DMS 273 treated with DMSO at 0.1 percent for 48 hours (cell line): ENCODE measurements at places on chromosomes 3 and 15.

DNA sequence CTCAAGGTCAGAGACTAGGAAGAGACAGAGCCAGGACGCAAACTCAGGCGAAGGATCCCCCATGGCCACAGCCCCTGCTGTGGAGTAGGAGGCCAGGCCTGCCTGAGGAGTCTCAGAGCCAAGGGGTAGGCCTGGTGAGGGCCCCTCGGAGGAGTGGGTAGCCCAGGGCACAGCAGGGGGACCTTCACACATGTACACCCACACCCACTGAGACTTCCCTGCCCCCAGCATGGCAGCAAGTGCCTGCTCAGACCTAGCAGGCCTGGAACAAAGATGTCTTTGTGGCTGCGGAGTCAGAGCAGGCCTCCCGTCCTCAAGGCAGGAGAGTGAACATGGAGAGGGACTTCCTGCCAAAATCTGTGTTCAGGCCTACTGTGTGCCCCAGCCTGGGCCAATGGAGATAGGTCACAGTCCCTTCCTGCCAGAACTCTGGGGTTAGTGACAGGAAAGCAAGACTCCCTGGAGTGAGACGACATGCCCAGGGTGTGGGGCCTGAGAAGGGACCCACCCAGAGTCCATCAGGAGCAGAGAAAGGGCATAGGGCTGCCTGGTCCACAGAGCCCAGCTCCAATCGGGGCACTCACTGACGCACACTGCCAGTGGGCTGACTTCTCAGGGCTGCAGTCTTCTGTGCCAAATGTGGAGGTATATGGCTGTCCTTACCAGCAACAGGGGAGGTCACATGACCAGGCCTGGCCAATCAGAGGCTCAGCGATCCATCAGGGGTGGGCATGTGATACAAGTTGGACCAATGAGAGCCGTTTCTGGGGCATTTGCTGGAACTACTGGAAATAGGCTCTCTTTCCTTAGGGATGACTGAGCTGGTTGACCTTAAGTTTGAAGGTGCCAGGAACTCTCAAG lies 2.3 kb downstream of the GRIP2 start:
- DNase-seq: no peak

- no peak for DNase-seq
These were observed 29.6 kb downstream of the BTLA start for GRCh38 chr3:112469671-112470070.

- DNase-seq: no peak
These were observed 59.6 kb downstream of the CD200R1L start for GRCh38 chr3:112786881-112787579.

DNA sequence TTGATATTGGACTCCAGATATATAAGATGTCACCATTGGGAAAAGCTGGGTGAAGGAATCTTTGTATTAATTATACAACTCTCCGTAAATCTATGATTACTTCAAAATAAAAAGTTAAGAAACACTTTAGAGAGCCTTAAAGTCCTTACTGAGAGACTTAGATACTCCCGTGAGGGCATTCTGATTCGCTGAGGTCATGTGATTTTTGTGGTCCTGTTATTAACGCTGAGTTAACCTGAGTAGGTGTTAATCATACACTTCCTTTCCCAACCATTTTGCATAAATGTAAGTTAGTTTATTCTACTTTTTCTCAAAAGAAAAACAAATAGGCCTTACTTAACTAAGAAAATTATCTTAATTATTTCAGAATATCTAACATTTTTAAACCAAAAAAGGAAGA lies 67.1 kb upstream of the LMOD3 start:
- DNase-seq: no peak

DNA sequence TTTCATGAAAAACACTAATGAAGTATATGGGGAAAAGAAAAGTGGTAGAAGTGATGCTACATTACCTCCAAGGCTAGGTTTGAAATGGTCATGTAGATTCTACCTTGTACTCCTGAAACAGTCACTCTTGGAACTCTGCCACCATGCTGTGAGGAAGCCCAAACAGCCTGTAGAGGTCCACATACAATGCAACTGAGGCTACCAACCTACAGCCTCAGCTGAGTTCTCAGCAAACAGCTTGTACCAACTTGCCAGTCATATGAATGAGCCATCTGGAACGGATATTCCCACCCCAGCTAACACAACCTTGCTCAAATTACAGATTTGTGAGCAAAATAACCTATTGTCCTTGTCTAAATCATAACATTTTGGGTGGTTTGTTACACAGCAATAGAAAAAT lies 193.5 kb downstream of the ULK4 start:
- peak; percentile 81 for DNase-seq

DNA sequence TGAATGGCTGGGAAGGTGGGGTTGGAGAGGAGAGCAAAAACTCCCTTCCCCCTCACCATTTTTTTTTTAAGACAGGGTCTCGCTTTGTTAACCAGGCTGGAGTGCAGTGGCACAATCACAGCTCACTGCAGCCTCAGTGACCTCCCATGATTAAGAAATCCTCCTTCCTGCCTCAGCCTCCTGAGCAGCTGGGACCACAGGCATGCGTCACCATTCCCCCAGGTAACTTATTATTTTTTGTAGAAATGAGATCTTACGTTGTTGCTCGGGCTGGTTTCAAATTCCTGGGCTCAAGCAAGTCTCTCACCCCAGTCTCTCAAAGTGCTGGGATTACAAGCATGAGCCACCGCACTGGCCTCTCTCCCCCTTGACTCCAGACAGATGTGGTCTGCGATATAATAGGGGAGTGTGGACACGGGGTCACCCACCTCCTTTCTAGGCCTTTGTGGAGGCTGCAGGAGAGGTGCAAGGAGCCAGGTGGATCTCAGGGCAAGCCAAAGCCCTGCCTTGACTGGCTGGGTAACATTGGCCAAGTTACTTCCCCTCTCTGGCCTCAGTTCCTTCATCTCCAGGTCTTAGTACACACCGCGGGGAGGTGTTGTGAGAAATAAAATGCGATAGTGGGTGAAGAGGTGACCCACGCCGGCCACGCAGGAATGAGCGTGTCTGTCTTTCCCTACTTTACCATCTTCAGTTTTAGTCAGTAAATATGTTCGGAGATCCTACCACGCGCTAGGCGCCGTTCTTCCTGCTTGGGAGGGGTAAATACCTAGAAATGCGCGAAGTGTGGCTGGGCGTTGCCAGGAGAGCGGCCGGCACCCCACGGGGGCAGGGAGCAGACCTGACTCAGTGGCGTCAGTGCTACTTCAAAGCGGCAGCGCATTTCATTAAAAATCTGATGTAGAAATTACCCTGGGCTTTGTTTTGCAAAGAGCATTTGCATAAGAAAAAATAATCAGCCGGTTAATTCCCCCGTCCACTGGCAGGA lies 20.2 kb upstream of the CORO2B start:
- DNase-seq: no peak

DNA sequence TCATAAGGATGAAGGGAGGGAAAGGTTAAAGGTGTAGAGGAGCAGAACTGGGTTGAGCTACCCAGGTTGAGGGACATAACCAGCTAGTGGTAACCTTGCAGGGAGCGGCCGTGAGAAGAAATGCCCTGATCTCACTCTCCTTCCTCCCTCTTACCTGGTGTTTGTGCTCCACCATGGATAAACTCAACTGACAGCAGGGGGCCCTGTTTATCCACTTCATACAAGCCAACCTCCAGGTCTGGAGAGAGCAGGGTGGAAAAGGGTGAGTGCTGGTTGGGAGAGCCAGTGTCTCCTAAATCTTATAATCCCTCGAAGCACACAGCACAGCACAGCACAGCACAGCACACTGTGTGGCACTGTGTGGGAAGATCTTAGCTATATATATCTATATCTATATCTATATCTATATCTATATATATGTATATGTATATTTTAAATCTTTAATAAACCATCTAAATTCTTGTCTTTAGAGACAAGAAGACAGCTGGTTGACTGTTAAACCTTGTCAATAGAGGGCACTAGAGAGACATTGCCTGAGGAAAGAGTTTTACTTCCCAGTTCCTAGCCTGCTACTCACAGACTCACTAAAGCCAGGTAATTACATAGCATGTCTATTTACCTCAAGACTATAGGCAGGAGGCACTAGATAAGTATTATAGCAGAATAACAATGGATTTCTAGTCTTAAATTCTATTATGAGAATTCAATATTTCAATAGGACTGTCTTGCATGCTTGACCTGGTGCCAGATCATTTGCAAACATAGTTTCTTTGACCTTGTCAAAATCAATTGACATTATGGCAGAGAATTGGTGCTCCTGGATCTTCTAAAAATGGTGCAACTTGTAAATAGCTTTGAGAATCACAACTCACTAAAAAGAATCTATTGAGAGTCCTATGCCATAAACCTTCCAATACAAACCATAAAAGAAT lies 21.7 kb upstream of the FMN1 start:
- DNase-seq: no peak

DNA sequence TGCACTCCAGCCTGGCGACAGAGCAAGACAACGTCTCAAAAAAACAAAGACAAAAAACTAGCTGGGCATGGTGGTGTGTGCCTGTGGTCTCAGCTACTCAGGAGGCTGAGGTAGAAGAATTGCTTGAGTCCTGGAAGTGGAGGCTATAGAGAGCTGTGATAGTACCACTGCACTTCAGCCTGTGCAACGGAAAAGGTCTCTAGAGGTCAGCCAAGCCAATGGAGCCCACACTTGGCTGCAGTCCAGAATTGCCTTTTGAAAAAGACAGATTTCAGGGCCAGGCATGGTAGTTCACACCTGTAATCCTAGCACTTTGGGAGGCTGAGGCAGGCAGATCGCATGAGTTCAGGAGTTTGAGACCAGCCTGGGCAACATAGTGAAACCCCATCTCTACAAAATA lies 8.4 kb upstream of the RBPMS2 start:
- no peak for DNase-seq

DNA sequence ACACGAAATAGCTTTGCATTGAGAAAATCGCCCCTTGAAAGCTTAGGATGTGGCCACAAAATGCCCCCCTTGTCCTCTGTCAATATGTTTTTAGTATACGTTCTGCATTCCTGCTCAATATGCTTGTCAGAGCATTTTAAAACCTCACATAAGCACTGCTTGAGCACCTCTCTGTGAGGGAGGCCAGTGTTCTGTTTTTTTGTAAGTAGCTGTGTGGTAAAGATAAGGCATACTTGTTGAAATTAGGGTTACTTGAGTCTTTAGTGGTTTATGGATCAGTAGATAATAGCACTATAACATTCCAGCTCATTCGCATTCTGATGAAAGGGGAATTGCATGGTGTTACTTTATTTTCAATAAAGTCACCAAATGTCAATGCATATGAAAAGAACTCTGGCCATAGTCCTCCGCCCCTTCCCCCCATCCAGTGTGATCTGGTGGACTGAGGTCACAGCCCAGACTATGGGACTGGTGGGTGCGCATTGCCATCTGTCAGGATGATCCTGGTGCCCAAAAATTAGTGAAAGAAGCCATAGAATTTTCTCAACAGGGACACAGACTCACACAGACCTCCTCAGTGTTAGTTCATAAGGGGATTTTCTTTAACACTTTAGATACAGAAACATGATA lies 33.1 kb downstream of the IL1RAP start:
- DNase-seq: no peak

DNA sequence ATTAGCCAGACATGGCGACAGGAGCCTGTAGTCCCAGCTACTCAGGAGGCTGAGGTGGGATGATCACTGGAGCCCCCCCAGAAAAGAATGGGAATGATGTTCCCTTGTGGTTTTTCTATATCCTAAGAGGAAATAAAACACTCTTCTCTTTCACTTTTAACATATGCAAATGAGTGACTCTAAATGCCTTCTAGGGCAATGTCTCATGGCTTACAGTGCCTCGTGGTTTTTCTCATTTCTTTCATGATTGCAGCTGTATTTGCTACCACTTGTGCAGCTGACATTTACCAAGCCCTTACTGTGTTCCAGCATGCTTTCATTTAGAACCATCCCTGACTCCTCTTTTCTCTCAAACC lies 26.4 kb downstream of the STOML1 start:
- no peak for DNase-seq
